ENCODE measurements at places on chromosomes 13 and 19.

GRCh38 chr19:11384778-11385129, 640 bp upstream of the EPOR start:
- no peak for DNase-seq

DNA sequence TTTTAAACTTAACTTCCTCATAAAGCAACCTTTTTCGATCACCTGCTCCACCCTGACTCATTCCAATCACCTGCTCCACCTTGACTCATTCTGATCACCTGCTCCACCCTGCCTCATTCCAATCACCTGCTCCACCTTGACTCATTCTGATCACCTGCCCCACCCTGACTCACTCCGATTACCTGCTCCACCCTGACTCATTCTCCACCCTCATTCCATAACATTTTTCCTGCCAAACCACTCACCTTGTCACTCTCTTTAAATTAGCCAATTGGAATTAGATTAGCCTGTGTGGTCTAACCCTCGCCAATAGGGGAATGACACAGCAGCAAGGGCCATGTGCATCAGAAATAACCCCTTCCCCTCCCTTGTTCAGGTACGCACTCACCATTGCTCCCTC, 31.9 kb upstream of the ZNF83 start:
- no peak for DNase-seq

- no peak for DNase-seq
Measured at GRCh38 chr13:70668293-70668692, 560.0 kb upstream of the KLHL1 start.

- DNase-seq = no peak
Measured at GRCh38 chr19:15776991-15777970, 10.2 kb upstream of the OR10H5 start.

DNA sequence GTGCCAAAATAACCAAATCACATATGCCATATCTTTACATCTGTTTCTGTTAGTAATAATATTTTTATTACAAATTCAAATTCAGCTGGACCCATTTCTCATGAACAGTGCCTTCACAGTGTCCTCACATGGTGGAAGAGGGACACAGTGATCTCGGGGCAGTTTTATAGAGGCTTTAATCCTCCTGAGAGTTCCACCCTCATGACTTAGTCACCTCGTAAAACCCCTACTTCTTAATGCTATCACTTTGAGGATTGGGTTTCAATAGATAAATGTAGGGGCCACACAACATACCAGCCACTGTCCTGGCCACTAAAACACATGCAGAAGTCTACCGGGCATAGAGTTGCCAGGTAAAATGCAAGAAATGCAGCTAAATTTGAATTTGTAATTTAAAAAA, 201.5 kb downstream of the MYO16 start:
- DNase-seq = no peak

DNA sequence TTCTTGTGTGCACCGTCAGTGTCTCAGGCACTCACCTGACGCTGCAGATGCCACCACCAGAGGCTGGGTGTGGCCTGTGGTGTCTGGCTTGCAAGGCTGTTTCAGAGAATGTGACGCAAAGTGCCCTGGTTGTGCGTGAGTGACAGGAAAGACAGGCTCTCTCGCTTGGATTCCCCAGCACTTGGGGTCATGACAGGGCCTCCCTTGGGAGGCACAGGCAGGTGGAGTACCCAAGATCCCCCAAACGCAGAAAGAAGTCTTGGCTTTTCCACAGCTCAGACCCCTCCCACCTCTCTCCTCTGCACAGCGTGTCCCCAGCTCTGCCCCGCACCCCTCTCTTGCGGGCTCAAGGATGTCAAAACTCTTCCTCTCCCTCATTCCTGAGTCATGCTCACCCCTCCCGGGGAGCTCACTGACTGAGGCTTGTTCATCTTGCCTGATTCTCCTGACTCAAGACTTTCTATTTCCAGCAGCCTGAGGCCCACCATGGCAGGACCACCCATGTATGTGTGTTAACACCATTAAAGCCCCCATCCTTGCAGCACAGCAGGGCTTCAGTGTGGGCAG, 21.0 kb downstream of the DHX34 start:
- DNase-seq = no peak

DNA sequence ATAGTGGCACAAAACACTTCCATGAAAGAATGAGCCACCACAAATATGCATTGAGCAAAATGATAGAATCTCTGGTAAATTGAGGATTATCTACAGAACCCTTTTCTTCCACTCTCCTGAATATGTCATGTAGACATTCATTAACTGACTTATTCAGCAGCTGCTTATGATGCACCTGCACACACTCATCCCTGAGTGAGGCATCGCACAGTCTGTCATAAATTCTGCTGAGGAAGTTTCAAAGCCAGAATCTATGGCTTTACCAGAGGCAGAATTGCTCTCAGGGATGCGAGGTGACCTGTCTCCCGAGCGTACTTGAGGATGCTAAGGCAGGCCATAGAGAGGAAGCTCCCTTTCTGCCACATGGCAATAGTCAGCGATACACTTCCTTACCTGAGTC, 1090.2 kb downstream of the UQCRFS1 start:
- no peak for DNase-seq

DNA sequence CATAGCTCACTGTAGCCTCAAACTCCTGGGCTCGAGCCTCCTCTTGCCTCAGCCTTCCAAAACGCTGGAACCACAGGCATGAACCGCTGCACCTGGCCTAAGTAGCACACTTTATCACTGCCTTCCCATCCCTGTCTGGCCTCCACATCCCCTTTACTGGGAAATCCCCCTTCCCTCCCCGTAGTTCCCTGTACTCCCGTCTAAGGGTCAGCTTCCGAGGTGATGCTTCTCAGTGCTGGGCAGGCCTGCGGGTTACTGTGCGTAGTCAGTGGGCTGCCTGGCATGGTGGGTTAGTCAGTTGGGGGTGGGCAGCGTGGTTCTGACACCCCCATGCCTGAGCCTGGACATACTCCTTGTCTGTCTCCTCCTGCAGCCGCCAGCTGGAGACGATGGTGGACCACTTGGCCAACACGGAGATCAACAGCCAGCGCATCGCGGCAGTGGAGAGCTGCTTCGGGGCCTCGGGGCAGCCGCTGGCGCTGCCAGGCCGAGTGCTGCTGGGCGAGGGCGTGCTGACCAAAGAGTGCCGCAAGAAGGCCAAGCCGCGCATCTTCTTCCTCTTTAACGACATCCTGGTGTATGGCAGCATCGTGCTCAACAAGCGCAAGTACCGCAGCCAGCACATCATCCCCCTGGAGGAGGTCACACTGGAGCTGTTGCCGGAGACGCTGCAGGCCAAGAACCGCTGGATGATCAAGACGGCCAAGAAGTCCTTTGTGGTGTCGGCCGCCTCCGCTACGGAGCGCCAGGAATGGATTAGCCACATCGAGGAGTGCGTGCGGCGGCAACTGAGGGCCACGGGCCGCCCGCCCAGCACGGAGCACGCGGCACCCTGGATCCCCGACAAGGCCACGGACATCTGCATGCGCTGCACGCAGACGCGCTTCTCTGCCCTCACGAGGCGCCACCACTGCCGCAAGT, 8.4 kb downstream of the PLEKHF1 start:
- no peak for DNase-seq

GRCh38 chr19:48506138-48506733, 5.4 kb downstream of the LMTK3 start:
- no peak for DNase-seq

DNA sequence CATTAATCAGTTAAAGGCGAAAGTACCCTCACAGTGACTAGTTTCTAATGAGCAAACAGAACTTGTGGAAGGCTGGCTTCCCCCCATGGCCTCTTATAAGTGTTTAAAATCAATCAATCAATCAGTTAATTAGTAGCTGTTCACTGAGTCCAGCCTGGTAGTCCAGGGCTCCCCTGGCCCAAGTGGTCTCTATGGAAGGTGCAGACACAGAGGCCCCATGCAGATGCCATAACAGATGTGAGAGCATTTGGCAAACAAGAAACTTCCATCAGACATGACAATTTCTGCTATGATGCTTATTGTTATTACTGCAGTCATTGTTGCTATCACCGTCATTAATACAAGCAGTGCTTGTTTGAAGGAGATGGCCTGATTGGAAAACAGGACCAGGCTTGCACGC, 179.0 kb upstream of the TSHZ3 start:
- DNase-seq = no peak

GRCh38 chr13:107799001-107799400, 416.3 kb downstream of the LIG4 start:
- DNase-seq = no peak

- DNase-seq = no peak
Measured at GRCh38 chr13:94524407-94524806, 44.9 kb upstream of the DCT start.

GRCh38 chr13:43908156-43909126, 28.7 kb downstream of the LACC1 start:
- no peak for DNase-seq

- DNase-seq = no peak
Measured at GRCh38 chr19:16045893-16046292, 30.4 kb upstream of the TPM4 start.

GRCh38 chr19:46386151-46386550, 27.2 kb downstream of the CCDC8 start:
- DNase-seq = no peak

GRCh38 chr19:23810496-23810895, 51.8 kb upstream of the ZNF681 start:
- DNase-seq = no peak

GRCh38 chr19:42343344-42344110, 18.1 kb downstream of the MEGF8 start:
- DNase-seq = no peak

DNA sequence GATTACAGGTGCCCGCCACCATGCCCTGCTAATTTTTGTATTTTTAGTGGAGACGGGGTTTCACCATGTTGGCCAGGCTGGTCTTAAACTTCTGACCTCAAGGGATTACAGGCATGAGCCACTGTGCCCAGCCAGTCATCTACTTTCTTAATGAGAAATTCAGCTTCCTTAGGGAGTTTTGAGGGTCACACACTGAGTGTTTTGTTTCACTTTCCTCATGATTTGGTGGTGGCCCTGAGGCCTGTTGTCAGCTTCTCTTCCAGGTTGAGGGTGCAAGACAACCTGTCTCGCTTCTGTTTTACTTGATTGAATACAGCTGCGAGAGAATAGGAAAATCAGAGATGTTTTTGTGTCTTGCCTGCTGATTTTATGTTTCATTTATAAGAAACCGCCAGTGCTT, 9.9 kb downstream of the FRY start:
- no peak for DNase-seq

DNA sequence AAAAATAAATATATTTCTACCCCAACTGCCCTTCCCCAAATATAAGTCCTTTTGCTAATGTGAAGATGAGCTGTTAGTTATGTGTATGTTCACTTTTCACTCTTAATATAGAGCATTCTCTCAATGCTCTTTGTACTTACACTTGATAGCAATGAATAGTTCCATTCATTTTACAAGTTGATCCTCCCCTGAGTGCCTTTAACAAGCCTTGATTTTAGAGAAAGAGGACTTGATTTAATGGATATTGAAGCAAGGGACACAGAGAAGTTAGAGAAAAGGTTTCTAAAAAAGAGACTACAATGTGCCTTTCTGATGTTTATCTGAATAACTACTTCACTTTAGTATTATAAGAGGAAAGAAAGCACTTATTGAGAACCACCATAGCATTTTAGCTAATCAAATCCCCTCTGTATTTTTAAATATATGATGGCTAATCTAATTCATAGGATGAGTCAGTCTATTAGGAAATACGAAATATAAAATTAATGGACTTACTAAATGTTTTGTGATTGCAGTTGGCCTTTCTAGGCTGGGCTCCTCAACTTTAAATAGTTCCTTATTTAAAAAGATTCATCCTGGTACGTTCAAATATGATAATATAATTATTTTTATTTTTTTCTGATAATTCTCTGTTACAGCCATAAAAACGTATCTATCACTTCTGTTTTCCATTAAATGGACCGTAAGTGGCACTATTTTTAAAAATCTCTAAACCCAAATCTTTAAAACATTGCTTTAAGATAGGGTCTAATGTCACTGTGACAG, 1097.8 kb upstream of the SLC10A2 start:
- no peak for DNase-seq

GRCh38 chr13:46804391-46804815, 7.4 kb upstream of the ESD start:
- no peak for DNase-seq

GRCh38 chr19:21838646-21839045, 2.7 kb upstream of the ZNF43 start:
- DNase-seq = no peak

DNA sequence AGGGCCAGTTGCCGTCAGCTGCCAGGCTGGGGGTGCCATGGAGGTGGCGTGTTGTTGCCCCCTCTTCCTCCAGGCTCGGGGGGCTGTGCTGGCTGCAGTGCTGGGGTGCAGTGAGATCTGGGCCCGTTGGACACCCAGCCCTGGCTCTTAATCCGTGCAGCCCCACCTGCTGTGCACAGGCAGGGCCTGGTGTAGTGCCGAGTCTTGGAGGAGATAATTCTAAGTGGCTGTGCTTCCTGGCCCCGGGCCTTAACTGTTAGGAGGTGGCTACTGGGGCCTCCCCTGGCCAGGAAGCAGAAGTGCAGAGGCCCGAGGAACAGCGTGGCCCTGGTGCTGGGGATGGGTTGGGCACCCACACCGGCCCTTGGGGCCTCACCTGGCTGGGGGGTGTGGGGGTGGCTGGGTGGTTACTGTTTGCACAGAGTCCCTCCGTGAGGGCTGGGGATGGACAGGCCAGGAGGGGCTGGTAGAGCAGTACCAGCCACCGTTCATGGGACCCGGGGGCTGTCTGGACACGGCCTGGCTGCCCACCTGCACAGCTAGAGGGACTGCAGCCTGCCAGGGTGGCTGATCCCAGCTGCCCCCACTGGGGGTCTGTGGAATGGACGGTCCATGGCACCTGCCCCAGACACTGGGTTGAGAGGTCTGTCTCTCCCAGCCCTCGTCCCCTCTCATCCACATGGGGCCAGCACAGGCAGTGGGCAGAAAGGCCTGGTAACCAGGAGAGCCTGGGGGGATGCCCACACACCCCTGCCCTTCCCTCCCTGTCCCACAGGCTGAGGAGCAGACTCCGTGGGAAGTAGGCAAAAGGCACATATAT, 3.3 kb downstream of the GPX4 start:
- DNase-seq = no peak

All from posterior cingulate gyrus (tissue), 11 donors.